GM23248 (cell line): ENCODE measurements at places on chromosomes 2 and 18. TPM values are rescaled to one million over a fixed set of nuclear protein-coding genes. Genes with fewer than 3 reads are reported as not detected.

DNA sequence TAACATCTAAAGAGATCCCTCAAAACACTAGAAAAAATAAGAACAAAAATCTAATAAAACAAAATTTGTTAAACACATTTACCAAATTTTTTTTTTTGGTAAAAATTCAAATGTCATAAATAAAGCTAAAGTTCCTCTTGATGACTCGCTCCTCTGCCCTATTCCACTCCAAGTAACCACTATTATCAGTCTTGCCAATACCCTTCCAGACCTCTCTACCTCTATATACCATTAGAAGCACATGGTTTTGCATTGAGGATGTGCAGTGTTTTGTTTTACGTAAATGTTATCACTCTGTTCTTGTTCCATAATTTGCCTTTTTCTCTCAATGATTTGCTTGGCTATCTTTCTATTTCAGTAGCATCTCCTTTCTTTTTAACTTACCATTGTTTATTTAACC lies 10.9 kb downstream of the IL1B start:
- no peaks in the 10 kb centered on the region for H3K36me3 ChIP-seq
- no peak overlapping the region for H3K27ac ChIP-seq
- H3K4me3 ChIP-seq = no peak overlapping the region
- DNase-seq = peak; percentile 27

DNA sequence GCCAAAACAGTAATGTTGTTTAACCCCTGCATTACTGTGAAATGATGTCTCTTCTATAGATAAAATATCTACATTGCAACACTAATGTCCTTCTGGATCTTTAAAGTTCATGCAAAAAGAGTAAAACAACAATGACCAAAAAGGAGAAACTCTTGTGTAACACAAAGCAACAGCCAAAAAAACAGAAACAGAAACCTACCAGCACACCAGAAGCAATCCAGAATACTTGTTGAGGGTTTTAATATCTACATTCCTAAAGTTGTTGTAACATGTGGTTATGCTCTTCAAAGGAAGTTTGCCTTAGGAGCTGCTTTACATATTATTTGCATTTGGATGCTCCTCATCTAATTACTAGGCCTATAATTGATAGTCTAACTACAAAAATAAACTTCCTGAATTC lies 157.2 kb downstream of the BABAM2 start:
- H3K36me3 ChIP-seq = no peaks in the 10 kb centered on the region
- peak overlapping the region; percentile 7 for H3K4me3 ChIP-seq
- peaks cover 34% of the 10 kb centered on the region for H3K4me1 ChIP-seq

Gene CAPN14
- 0.11 TPM in 1 of 2 replicates, not detected in the other for total RNA-seq

DNA sequence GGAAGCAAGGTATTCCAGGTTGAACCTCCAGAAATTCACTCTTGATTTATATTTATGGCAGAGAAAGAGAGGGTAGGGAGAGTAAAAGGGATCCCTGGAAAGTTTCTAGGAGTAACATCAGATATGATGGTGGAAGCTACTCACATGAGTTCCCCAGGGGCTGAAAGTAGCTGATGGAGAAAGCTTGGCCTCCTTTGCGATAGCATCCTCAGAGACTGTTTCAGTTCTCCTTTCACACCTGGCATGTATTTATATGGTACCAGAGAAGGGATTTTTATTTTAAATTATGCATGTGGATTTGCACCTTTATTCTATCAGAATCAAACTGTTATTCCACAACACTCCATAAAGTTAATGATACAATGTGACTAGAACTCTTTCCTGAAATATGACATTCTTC lies 126.3 kb upstream of the OSR1 start:
- no peak for DNase-seq
- peaks cover 11% of the 10 kb centered on the region for H3K4me1 ChIP-seq
- no peak overlapping the region for H3K27ac ChIP-seq
- no peaks in the 10 kb centered on the region for H3K36me3 ChIP-seq

- peaks cover 56% of the 10 kb centered on the region for H3K4me1 ChIP-seq
- H3K27ac ChIP-seq = peak overlapping the region; percentile 81
- H3K36me3 ChIP-seq = no peaks in the 10 kb centered on the region
- H3K4me3 ChIP-seq = peak overlapping the region; percentile 39; the same call in 1 of the 2 replicates
These were observed 51.1 kb upstream of the RAPH1 start for GRCh38 chr2:203586206-203586605.

GRCh38 chr2:26483957-26484565 lies 6.1 kb upstream of the OTOF start:
- no peak for DNase-seq
- no peaks in the 10 kb centered on the region for H3K4me1 ChIP-seq
- no peak overlapping the region for H3K27ac ChIP-seq

DNA sequence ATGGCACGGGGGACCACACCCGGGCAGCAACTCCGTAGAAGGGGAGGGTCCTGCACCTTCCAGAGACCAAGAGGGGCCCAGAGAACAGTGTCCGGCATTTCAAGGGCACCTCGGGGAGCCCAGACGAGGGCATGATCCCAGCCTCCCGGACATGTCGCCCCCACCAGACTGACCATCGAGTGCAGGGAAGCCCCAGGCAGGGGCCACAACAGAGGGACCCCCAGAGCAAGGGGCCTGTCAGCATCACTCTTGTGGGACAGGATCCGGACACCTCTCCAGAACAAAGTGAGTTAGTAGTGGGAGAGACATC lies 50.4 kb upstream of the CTDP1 start:
- no peaks in the 10 kb centered on the region for H3K4me1 ChIP-seq
- H3K4me3 ChIP-seq = no peak overlapping the region
- H3K36me3 ChIP-seq = no peaks in the 10 kb centered on the region
- DNase-seq = no peak

Gene CHAC2
- 4.3 and 4.6 TPM in 2 replicates for total RNA-seq

DNA sequence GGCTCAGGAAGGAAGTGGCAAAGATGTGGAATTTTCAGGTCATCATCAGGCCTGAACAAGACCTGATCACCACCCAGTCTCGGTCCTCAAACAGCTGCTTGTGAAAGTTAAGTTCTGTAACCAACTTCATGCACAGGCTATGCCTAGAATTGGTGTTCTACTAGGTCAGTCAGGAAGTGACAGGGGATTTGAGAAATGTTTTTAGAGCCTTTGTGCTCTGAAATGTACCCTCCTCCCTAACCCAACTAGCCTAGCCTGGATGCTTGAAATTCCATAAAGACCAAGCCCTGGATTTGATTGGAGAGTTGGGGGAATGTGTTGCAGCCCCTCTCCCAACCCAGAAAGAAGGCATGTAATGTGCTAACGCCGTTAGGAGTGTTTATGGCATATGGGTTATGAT lies 63.3 kb downstream of the TGOLN2 start:
- no peak overlapping the region for H3K27ac ChIP-seq
- H3K36me3 ChIP-seq = no peaks in the 10 kb centered on the region
- no peak for DNase-seq
- peaks cover 15% of the 10 kb centered on the region for H3K4me1 ChIP-seq

- no peak overlapping the region for H3K27ac ChIP-seq
- no peaks in the 10 kb centered on the region for H3K27me3 ChIP-seq
- H3K4me3 ChIP-seq = no peak overlapping the region
- peaks cover 9% of the 10 kb centered on the region for H3K4me1 ChIP-seq
- DNase-seq = no peak
These were observed 75.4 kb downstream of the EXOC6B start for GRCh38 chr2:72750466-72750865.

- no peak overlapping the region for H3K4me3 ChIP-seq
- DNase-seq = no peak
- H3K36me3 ChIP-seq = no peaks in the 10 kb centered on the region
- no peak overlapping the region for H3K27ac ChIP-seq
These were observed 389.8 kb downstream of the LNPK start for GRCh38 chr2:175612280-175612679.

DNA sequence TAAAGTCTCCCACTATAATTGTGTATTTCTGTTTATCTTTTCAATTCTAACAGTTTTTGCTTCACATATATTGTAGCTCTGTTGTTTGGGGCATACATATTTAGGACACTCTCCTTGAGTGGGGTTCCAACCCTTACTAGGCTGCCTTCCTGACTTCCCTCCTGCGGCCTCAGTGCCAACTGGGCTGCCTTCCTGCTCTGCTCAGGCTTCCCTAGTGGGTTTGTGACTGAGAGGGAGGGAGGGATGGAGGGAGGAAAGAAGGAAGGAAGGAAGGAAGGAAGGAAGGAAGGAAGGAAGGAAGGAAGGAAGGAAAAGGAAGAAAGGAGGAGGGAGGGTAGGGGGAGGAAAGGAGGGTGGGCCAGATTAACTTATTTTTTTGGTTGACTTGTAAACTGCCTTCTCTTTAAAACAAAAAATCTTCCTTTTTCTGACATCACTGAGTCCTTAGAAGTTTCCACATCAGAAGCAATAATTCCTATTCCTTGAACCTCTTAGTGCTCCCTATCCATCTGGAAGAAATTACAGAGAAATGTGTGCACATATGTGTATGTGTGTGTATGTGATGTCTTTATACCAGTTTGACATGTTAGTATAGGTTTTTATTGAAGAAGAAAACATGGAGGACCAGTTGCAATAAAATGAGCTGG lies 145.4 kb upstream of the PGAP1 start:
- DNase-seq = no peak
- no peaks in the 10 kb centered on the region for H3K27me3 ChIP-seq
- H3K4me3 ChIP-seq = no peak overlapping the region
- no peak overlapping the region for H3K27ac ChIP-seq
- H3K36me3 ChIP-seq = no peaks in the 10 kb centered on the region

GRCh38 chr2:153100151-153100550 lies 378.4 kb downstream of the RPRM start:
- H3K4me3 ChIP-seq = no peak overlapping the region
- H3K36me3 ChIP-seq = no peaks in the 10 kb centered on the region
- no peak overlapping the region for H3K27ac ChIP-seq
- H3K4me1 ChIP-seq = no peaks in the 10 kb centered on the region
- no peaks in the 10 kb centered on the region for H3K27me3 ChIP-seq

Gene SLC16A14
- total RNA-seq = not detected in 2 replicates

DNA sequence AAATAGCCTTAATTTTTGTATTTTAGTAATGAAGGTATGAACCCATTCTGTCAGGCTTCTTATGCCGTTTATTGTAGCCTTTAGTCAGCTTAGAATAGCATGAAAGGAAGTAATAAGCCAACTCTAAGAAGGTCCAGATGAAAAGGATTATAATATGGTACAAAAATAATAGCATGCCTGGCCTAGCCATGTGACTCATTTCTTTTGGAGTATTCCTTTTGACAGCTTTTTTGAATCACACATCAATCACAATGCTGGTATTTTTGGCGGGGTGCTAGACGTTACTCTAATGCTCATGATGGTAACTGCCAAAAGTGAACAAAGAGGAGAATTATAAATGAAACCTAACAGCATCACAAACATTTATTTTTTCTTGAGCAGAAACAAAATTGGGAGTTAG lies 19.9 kb downstream of the FMNL2 start:
- H3K36me3 ChIP-seq = no peaks in the 10 kb centered on the region
- peak; percentile 51 for DNase-seq
- H3K4me1 ChIP-seq = peaks cover 24% of the 10 kb centered on the region

GRCh38 chr2:131556998-131557397 lies 29.3 kb downstream of the CCDC74A start:
- no peak overlapping the region for H3K27ac ChIP-seq
- H3K36me3 ChIP-seq = no peaks in the 10 kb centered on the region
- DNase-seq = no peak
- no peak overlapping the region for H3K4me3 ChIP-seq

GRCh38 chr2:162838136-162838497 lies 450 bp downstream of the KCNH7 start:
- H3K4me3 ChIP-seq = no peak overlapping the region
- DNase-seq = no peak
- no peaks in the 10 kb centered on the region for H3K36me3 ChIP-seq
- no peak overlapping the region for H3K27ac ChIP-seq

DNA sequence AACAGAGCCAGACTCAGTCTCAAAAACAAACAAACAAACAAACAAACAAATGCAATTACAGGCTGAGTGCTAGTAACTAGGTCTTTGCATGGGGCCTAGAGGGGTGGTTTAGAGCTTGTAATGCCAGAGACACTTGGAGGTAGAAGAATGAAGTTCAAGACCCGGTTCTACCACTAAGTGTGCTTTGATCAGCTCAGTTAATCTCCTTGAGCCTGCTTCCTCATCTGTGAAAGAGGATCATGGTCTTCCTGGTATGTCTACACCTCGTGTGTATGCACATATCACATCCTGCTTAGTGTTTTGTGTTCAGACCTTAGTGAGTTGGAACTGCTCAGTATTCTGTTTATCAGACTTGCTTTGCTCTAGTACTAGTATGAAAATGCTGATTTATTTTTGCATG lies 4.8 kb upstream of the ATP6V1C2 start:
- H3K27me3 ChIP-seq = peaks cover 15% of the 10 kb centered on the region; the same call in 1 of the 2 replicates
- peaks cover 16% of the 10 kb centered on the region for H3K4me1 ChIP-seq
- no peak overlapping the region for H3K4me3 ChIP-seq
- H3K27ac ChIP-seq = no peak overlapping the region

GRCh38 chr2:125837611-125838010 lies 818.3 kb upstream of the GYPC start:
- H3K4me3 ChIP-seq = no peak overlapping the region
- no peaks in the 10 kb centered on the region for H3K4me1 ChIP-seq
- no peak overlapping the region for H3K27ac ChIP-seq
- H3K36me3 ChIP-seq = 0 out of 2 replicates have a peak, but pooled peaks cover 3% of the 10 kb centered on the region
- no peak for DNase-seq

Gene SCYGR6
- not detected in 2 replicates for total RNA-seq

Gene FOXD4L1
- total RNA-seq = not detected in 2 replicates

GRCh38 chr2:186610785-186611184 lies 20.9 kb downstream of the ITGAV start:
- no peak overlapping the region for H3K4me3 ChIP-seq
- no peaks in the 10 kb centered on the region for H3K27me3 ChIP-seq
- H3K36me3 ChIP-seq = 0 out of 2 replicates have a peak, but pooled peaks cover 3% of the 10 kb centered on the region
- DNase-seq = no peak
